Tibial nerve (tissue), 4 donors: ENCODE measurements at places on chromosomes 5 and 9.
A peak's percentile ranks its signal among the peaks of the same experiment; 100 is the strongest.

DNA sequence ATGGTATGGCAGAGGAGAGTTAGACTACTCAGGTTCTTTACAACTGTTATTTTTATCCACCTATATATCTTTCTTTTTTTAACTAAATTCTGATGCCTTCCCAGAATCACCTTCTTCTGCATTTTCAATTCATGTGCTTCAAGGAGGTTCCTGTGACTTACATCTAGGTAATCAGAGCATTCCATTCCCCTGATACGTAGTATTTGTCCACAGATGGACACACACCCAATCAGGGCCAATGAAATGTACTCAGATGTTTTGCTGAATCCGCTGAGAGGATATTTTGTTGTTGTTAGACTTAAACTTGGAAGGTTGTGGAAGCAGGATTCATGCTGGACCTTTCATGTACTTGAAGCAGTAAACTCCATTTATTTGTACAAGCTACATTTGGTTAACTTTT is 159.4 kb upstream of the FER start:
- no peaks in the 10 kb centered on the region for H3K4me1 ChIP-seq
- no peak overlapping the region for H3K4me3 ChIP-seq
- H3K27ac ChIP-seq, result no peak overlapping the region
- DNase-seq, result no peak

GRCh38 chr9:96686638-96687335 is 31.7 kb upstream of the PRXL2C start:
- H3K4me3 ChIP-seq, result peak overlapping the region; percentile 43
- H3K4me1 ChIP-seq, result no peaks in the 10 kb centered on the region
- DNase-seq, result peak; percentile 52
- no peaks in the 10 kb centered on the region for H3K36me3 ChIP-seq
- H3K27ac ChIP-seq, result peak overlapping the region; percentile 81

- no peaks in the 10 kb centered on the region for H3K36me3 ChIP-seq
- H3K4me1 ChIP-seq, result no peaks in the 10 kb centered on the region
- H3K27me3 ChIP-seq, result no peaks in the 10 kb centered on the region
- DNase-seq, result no peak
- no peak overlapping the region for H3K27ac ChIP-seq
Observed at GRCh38 chr5:147852365-147852764, 20.9 kb upstream of the SPINK1 start.

- H3K27me3 ChIP-seq, result no peaks in the 10 kb centered on the region
- H3K4me1 ChIP-seq, result no peaks in the 10 kb centered on the region
- H3K27ac ChIP-seq, result no peak overlapping the region
- DNase-seq, result no peak
Observed at GRCh38 chr5:62783374-62784057, 204.9 kb downstream of the LRRC70 start.

DNA sequence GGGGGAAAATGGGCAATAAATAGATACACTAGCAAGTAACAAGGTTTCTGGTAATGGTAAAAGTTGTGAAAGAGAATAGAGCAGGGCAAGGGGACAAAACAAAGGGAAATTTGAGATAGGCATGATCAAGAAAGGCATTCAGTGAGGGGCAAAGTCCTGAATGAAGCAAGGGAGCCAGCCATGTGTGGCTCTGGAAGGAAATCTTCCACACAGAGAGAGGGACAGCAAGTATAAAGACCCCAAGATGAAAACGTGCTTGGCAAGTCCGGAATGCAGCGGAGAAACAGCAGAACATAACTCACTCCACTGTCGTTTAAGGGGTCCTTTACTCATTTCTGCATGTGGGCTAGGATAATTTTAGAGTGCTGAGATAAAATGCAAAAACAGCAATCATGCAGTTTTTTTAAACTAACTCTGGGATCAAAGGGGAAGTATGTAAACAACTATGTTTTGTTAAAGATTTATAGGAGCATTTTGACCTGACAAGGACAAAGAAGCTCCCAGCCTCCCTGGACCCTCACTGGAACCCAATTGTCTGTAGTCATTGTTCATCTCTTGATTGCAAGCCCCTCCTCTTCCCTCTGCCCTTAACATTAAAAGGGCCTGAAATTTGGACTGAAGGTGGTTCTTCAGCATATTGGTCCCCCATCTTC is 22.9 kb upstream of the AOPEP start:
- no peaks in the 10 kb centered on the region for H3K27me3 ChIP-seq
- no peak for DNase-seq
- no peak overlapping the region for H3K4me3 ChIP-seq
- H3K4me1 ChIP-seq, result no peaks in the 10 kb centered on the region
- no peaks in the 10 kb centered on the region for H3K36me3 ChIP-seq
- no peak overlapping the region for H3K27ac ChIP-seq

DNA sequence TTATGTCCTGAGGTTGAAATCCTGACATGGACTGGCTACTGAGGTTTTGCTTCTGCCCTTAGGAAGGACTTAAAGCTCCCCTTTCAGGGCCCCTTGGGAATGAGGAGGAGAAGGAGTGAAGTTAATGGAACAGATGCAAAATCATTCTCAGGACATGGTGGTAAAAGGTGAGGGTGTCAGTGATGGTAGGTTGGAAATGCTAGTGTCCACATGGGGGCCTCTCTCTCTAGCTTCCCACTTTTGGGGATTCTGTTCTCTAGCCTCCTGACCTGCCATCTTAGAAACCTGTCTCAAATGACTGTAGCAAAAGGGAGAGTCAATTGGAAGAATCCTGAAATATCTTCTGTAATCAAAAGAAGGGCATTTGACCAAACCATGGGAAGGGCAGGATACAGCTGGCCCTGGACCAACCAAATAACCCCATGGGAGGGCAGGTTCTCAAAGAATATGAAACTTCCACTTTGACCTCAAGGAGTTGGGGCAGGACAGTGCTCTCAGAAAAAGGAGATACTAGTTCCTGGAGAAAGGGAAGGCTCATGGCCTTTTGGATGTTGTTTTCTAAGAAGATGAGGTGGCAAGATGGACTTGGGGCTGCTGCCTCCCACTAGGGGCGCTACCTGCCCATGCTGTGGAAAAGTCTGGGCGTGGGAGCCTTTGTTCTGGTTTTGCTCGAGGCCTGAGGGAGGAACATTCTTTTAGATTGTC is 21.2 kb upstream of the MLANA start:
- H3K27me3 ChIP-seq, result no peaks in the 10 kb centered on the region
- H3K36me3 ChIP-seq, result peaks cover 37% of the 10 kb centered on the region
- DNase-seq, result no peak
- no peak overlapping the region for H3K4me3 ChIP-seq
- H3K4me1 ChIP-seq, result no peaks in the 10 kb centered on the region

DNA sequence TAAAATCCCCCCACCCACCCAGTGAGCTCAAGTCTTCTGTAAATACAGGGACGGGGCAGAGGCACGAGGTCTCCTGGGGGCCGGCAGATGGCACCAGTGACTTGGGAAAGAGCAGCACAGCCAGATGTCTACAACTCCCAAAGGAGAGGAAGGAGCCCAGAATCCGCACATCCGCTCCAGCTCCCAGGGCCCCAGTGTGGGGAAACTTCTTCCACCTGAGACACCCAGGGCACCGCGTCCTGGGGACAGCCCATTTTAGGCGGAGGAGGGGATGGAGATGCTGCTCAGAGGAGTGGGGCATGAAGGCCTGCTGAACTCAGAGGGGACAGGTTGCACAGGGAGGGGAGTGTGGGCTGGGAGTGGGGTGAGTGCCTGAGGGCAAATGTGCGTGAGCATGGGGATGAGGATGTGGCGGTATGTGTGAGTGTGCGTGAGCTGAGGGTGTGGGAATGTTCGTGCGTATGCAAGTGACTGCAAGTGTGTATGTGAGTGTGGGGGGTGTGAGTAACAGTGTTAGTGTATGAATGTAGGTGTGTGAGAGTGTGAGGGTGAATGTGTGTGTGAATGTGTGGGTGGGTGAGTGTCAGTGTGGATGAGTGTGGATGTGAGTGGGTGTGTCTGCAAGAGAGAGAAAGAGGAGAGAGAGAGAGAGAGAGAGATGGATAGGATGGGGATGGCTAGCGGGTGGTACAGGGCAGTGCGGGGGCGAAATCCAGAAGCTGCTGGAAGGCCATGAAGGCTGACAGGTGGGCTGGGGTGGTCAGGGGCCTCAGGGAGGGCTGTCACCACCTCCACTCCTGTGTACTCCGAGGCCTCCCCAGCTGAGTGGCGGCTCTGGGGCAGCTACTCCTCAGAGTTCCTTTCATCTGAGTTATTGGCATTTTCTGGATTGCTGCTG is 63.5 kb downstream of the DUSP1 start:
- H3K27me3 ChIP-seq, result no peaks in the 10 kb centered on the region
- no peak overlapping the region for H3K4me3 ChIP-seq
- no peaks in the 10 kb centered on the region for H3K4me1 ChIP-seq
- no peak overlapping the region for H3K27ac ChIP-seq
- no peaks in the 10 kb centered on the region for H3K36me3 ChIP-seq

DNA sequence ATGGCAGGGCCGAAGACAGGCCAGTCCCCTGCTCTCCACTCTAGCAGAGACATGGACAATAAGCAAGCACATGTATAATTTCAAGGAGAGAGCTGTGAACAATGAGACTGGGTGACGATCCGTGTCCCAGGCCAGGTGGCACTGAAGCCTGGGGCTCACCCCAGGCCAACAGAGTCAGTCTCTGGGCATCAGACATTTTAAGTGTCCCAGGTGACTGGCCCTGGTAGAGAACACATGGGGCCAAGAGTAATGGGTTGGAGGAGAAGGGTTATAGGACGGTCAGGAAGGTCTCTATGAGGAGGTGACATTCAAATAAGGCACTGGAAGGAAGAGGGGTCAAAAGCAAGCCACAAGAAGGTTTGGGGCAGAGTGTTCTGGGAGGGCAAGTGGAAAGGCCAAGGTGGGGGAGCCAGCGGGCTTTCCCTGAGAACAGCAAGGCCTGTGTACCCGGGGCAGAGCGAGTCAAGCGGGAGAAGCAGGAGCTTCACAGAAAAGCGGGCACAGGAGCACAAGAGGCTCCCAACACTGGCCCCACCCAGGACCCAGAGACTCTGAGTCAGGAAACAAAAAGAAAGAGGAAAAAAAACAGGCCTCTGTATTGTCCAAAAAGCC is 1.1 kb upstream of the AKNA start:
- H3K27ac ChIP-seq, result peak overlapping the region; percentile 93
- H3K27me3 ChIP-seq, result no peaks in the 10 kb centered on the region
- no peaks in the 10 kb centered on the region for H3K4me1 ChIP-seq
- no peaks in the 10 kb centered on the region for H3K36me3 ChIP-seq
- no peak for DNase-seq

DNA sequence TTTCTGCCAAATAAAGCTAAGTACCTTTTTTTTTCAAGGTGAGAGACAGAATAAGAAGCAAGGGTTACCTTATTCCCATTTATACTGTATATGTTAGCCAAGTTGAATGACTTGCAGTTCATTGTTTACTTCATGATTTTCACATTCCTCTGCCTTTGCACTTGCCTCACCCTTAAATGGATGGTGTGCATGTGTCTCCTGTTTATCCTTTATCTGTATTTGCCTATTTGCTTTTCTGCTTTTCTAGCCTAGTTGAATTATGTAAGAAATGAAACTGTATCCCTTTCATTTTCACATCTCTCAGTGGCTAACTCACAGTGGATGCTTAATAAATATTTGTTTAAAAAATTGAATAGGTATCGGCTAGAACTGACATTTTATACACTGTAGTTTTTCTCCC is 200.8 kb upstream of the ST8SIA4 start:
- no peak overlapping the region for H3K27ac ChIP-seq
- H3K4me1 ChIP-seq, result no peaks in the 10 kb centered on the region
- DNase-seq, result no peak

GRCh38 chr9:88503081-88503844 is 31.7 kb upstream of the NXNL2 start:
- no peak for DNase-seq
- no peaks in the 10 kb centered on the region for H3K27me3 ChIP-seq
- H3K27ac ChIP-seq, result no peak overlapping the region
- H3K36me3 ChIP-seq, result no peaks in the 10 kb centered on the region
- no peak overlapping the region for H3K4me3 ChIP-seq

DNA sequence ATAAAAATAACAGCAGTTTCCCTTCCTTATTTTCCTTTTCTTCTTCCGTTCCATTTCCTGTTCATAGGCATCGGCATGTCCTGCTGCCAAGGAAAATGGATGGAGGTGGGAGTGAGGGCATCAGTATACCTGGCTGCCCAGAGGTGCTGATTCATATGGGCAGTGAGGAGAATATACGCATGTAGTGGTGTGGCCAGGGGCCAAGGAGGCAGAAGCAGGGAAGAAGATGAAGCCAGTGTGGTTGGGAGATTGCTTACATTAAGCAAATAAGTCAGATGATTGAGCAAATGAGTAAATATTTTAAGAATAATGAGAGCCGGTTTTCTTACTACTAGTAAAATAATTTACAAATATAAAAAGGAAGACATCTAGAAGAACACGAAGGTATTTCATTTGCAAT is 344.9 kb upstream of the PAPPA start:
- H3K4me3 ChIP-seq, result no peak overlapping the region
- H3K36me3 ChIP-seq, result no peaks in the 10 kb centered on the region
- no peak for DNase-seq
- no peaks in the 10 kb centered on the region for H3K4me1 ChIP-seq
- no peak overlapping the region for H3K27ac ChIP-seq
- no peaks in the 10 kb centered on the region for H3K27me3 ChIP-seq

- DNase-seq, result no peak
- no peaks in the 10 kb centered on the region for H3K36me3 ChIP-seq
- H3K27me3 ChIP-seq, result no peaks in the 10 kb centered on the region
- no peaks in the 10 kb centered on the region for H3K4me1 ChIP-seq
- no peak overlapping the region for H3K4me3 ChIP-seq
- H3K27ac ChIP-seq, result no peak overlapping the region
Observed at GRCh38 chr9:3894772-3895171, 369.0 kb upstream of the RFX3 start.

DNA sequence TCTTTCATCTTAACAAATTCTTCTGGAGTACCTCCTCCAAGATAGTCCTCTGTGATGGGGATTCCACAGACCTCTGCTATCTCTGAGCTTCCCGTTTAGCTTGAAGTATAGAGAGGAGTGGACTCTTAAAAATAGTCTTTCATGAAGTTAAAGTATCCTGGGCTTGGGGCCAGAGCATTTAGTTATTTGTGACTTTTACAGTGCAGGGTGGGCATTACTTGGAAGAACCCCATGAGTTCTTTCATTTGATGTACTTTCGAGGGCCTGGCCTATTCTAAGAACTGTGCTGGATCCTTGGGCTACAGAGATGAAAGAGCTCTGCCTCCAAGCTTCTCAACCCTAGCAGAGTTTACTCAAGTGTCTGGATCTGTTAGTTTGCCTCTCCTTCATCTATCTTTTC is 131.5 kb downstream of the ZSWIM6 start:
- H3K4me1 ChIP-seq, result peaks cover 41% of the 10 kb centered on the region
- no peaks in the 10 kb centered on the region for H3K36me3 ChIP-seq
- no peak overlapping the region for H3K27ac ChIP-seq
- no peak for DNase-seq
- no peaks in the 10 kb centered on the region for H3K27me3 ChIP-seq

DNA sequence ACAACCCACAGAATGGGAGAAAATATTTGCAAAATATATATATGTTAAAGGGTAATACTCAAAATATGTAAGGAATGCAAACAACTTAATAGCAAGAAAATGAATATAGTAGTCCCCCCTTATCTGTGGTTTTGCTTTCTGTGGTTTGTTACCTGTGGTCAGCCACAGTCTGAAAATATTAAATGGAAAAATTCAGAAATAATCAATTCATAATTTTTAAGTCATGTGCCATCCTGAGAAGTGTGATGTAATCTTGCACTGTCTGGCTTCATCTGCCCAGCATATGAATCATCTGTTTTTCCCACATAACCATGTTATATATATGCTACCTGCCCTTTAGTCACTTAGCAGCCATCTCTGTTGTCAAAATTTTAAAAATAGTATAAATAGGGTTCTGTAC is 11.7 kb downstream of the CER1 start:
- no peaks in the 10 kb centered on the region for H3K36me3 ChIP-seq
- DNase-seq, result no peak
- no peaks in the 10 kb centered on the region for H3K27me3 ChIP-seq
- H3K27ac ChIP-seq, result no peak overlapping the region
